ENCODE measurements at places on chromosomes 11 and 22.

DNA sequence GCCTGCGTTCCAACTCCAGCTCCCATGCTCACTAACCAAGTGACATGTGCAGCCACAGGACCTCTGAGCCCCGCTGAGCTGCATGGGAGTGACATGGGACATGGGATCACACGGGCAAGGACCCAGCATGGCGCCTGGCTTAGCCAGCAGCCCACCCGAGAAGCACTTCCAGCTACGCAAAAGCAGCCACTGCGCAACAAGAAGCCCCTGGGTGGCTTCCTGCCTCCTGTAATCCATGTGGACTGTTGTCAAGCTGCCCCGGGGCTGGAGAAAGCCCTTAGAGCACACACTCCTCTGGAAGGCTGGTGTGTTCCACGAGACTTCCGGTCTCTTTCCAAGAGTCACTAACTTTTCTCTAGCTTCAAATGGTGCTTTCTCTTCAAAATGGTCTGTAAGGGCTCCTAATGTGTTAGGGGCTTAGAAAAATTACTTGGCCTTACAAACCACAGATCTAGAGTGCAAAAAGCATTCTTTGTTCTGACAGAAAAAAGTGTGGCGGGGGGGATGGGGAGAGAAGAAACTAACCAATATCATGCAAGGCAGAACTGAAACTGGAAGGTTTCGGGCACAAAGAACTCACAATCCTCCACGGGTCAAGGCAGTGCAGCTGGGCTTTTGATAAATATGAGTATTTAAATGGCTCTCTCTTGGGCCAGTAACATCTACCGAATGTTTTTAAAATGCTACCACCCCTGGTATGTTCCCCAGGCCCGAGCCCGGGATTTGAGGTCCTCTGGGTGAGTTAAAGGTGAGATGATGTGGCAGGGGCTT, 5.5 kb downstream of the C11orf24 start:
- no peak for DNase-seq

DNA sequence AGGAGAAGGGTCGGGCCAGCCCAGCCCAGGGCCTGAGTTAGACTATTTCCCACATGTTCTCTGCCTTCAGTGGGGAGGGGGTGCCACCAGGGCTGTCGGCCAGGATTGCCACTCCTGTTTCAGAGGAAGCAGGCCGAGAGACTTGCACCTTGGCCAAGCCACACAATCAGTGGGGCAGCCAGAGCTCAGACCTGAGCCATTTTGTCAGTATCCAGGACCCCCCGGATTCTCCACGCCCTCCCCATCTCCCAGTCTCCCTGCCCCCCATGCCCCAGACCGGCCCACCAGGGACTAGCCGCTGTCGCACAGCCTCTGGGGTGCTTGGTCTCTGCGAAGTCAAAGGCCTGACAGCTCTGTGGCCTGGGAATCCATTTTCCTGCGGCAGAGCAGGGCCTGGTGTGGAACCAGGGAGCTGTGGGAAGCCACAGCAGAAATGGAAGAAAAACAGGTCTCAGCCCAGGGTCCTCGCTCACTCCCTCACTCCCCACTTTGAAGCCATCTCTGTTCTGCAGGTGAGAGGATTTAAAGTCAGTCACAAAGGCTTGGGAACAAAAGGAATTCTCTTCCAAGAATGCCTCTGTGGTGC, 25.5 kb upstream of the MGAT3 start:
- DNase-seq: no peak

DNA sequence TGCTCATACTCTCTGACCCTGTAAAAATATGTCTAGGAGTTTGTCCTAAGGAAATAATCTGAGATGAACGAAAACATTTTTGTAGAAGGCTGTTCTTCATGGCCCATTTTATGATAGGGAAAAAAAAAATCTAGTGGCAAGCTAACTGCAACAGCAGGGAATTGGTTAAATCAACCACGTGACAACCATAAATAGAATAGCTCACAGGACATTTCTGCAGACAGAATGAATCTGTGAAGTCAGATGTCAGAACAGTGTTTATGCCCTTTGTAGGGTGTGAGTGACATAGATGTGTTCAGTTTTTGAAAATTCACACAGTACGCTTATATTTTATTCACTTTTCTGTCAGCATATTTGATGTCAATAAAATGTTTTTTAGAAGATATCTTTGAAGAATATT, 16.1 kb downstream of the ARHGAP1 start:
- no peak for DNase-seq

DNA sequence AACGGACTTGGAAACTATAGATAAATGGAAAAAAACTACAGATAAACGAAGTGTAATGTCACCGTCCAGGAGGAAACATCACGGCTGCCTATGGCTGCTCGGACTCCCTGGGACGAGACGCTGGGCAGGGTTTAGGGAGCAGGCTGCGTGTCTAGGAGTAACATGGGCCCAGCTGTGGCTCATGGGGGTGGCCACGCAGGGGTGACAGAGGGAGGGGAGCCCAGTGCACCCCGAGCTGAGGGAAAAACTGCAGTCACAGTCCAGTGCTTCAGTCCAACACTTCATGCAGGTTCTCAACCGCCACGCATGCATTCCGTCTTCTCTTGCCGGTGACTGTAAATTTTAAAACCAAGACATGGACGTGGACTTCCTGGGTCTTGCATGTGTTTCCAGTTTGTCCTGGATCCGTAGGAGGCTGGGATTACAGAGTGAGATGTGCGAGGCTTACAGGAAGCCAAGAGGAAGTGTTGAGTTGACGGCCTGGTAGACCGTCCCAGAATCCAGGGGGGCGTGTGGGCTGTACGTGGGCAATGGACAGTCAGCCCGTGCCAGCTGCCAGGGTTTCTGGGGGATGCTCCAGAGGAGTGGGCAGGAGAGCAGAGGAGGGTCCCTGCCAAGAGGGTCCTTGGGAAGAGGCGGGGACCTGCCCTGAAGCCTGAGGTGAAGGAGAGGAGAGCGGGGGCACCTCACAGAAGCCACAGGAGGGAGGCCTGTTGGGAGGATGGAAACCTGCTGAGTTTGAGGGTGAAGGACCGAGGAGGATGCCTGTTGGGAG, 691.4 kb downstream of the BRD1 start:
- DNase-seq: no peak

- DNase-seq: no peak
These were observed 64.6 kb downstream of the OTOG start for GRCh38 chr11:17611503-17612220.

DNA sequence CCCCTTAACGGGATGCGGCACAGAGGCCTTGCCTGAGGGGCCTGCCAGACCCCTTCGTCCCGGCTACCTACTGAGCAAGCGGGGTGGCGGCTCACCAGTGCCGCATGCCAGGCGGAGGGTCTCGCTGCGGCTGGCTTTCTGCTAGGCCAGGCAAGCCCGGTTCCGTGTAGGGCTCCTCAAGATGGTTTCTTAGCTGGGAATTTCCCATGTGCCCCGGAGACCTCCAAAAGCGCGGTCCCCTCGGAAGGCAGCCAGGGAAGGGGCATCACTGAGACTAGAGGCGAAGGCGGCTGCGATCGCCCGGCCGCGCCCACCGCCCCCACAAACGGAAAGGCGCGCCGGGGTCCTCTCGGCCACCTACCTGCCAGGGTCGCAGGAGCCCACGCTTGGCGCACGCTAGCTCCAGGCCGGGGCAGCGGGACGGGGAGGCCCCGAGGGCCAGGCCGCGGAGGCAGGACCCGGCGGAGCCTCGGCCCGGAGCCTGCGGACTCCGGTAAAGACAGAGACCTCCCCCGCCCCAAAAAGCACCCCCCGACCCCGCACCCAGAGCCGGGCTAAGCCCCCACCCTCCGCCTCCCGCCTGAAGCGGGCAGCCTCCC, 23.8 kb downstream of the MICAL3 start:
- no peak for DNase-seq

DNA sequence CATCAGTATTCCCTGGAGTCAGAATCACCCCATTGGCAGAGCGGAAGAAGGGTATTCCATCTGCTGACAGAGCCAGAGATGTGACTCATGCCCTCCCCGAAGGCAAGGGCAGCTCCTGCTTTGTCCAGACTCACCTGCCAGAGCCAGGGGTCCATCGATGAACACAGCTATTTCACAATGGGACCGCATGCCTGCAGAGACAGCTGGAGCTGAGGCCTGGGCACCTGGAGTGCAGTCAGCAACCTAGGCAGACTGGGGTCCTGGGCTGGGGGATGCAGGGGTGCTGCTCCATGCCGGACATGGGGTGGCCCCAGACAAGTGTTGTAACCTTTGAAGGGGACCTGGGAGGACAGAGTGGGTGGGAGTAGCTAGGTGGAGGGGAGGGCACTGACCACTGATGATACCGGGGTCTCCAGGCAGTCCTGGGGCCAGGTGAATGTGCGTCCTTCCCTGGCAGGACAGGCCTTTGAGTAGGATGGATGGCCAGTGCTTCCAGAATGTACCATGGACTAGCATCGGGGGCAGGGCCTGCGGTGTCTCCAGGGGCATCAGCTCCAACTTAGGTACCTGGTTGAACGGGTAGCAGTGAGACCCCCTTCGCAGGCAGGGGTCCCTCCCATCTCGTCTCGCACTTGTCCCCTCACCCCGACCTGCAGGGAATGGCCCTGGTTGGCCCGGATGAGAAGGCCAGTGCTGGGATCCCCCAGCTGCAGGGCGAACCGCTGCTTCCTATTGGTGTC, 1.7 kb downstream of the TRPT1 start:
- DNase-seq: no peak

GRCh38 chr11:69297787-69298266, 3.9 kb downstream of the MYEOV start:
- no peak for DNase-seq
